ENCODE measurements at places on chromosomes 3 and 15. TPM values are rescaled to one million over a fixed set of nuclear protein-coding genes. Genes with fewer than 3 reads are reported as not detected.

STAB1 gene
- total RNA-seq = not detected

CCDC54 gene
- total RNA-seq = not detected

ERC2 gene
- not detected for total RNA-seq

DNA sequence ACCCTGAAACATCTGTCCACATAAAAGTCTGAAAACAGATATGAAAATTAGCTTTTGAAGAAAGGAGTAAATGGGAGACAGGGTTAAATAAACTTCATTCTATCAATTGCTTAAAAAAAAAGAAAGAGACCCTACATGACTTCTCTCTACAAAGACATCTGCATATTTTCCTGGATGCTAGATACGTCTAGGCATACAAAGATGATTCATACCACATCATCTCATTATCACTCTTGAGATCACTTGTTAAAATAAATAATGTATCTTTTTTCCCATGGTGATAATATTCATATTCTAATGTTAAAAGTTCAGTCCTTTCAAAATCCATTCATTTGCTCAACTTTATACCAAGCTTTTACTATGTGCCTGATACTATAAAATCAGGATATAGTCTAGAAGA is 295.8 kb downstream of the MAGI1 start:
- H3K36me3 ChIP-seq = peaks cover 4% of the 10 kb centered on the region
- DNase-seq = peak; percentile 22
- no peak overlapping the region for H3K4me3 ChIP-seq
- H3K4me1 ChIP-seq = peaks cover 21% of the 10 kb centered on the region
- peak overlapping the region; percentile 74 for H3K27ac ChIP-seq
- 0 out of 2 replicates have a peak, but pooled peaks cover 2% of the 10 kb centered on the region for H3K27me3 ChIP-seq

DNA sequence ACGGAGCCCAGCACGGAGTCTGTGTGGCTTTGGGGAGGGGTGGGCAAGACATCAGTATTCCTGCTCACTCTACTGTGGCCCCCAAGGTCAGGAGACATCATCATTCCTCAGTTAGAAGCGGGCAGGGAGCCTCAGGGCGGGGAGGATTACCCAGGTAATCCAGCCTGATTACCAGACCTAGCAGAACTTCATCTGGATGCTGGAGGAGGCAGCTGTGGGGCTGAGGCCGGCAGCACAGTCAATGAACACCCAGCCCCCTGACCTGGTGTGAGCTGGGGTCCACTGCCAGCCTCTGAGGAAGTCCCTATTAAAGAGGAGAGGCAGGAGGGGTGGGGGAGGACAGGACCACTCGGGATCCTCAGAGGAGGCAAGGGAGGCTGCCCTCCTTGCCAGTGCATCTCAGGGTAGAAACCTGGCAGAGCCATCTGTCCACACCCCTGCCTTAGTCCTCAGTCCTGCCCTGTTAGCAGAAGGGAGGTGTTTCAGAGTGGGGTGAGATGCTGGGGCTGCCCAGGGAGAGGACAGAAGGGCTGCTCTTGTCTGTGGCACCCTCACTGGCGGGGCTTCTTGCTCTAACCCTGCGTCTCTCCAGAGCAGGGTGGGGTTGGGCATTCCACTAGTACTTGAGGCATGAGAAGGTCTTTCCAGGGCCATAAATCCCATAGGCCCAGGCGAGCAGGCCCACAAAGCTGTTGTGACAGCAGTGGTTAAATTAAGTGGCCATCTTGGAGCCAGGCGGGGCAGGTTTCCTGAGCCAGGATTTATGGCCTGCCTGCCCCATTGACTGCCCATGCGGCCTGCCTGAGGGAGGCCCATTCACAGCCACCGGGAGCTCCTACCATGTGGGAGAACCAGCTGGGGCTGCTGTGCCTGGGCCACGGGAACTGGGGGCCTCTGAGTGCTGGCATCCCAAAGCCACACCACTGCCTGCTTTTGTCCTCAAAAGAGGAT is 82.1 kb downstream of the LINGO1 start:
- H3K4me3 ChIP-seq = no peak overlapping the region
- no peak overlapping the region for H3K27ac ChIP-seq
- H3K36me3 ChIP-seq = no peaks in the 10 kb centered on the region
- peaks cover 2% of the 10 kb centered on the region for H3K27me3 ChIP-seq

DNA sequence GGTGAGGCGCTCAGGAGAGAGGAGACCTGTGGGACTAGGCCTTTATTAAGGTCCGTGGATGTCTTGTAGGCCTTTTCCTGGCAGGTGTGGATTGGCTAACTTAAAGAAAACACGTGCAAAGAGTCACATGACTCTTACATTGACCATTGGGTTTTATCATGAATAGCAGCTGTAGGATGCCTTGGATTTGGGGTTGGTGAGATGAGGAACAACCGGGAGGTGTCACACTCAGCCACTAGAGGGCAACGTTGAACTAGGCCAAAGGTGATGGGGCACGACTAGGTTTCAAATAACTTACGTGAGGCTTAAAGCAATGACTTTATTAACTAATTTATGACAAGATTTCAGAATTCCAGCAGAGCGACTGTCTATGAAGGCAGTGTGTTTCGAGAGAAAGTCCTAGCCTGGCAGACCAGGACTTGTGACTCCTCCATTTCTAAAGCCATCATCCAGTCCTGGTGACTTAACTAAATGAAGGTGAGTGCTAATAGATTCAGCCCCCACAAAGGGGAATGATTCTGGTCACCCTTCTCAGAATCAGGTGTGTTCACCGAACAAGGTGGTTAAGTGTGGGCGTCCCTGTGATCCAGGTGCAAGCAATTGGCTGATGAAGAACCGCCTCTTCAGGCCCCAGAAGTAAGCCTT is 345.6 kb downstream of the MCTP2 start:
- no peak overlapping the region for H3K4me3 ChIP-seq
- no peak for DNase-seq
- H3K27ac ChIP-seq = no peak overlapping the region
- H3K36me3 ChIP-seq = no peaks in the 10 kb centered on the region

DNA sequence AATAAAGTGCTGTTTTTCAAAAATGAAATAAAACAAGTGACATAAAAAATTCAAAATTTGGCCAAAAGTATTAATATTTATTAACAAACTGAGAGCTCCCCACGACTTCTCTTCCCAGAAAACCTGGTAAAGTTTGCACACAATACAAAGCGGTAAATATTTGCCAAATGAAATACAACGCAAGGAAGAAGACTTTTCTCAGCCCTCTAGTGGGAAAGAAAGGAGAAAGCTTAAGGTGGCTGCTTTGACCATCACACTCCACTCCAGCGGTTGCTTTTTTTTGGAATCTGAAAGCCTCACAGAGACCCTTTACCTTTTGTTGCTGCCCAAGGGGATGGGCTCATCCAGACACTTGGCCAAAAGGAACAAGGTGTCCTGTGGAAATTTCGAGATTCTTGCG is 1.1 kb upstream of the GK5 start:
- H3K27ac ChIP-seq = no peak overlapping the region
- H3K4me3 ChIP-seq = peak overlapping the region; percentile 46
- H3K36me3 ChIP-seq = no peaks in the 10 kb centered on the region
- no peaks in the 10 kb centered on the region for H3K27me3 ChIP-seq
- DNase-seq = no peak

DNA sequence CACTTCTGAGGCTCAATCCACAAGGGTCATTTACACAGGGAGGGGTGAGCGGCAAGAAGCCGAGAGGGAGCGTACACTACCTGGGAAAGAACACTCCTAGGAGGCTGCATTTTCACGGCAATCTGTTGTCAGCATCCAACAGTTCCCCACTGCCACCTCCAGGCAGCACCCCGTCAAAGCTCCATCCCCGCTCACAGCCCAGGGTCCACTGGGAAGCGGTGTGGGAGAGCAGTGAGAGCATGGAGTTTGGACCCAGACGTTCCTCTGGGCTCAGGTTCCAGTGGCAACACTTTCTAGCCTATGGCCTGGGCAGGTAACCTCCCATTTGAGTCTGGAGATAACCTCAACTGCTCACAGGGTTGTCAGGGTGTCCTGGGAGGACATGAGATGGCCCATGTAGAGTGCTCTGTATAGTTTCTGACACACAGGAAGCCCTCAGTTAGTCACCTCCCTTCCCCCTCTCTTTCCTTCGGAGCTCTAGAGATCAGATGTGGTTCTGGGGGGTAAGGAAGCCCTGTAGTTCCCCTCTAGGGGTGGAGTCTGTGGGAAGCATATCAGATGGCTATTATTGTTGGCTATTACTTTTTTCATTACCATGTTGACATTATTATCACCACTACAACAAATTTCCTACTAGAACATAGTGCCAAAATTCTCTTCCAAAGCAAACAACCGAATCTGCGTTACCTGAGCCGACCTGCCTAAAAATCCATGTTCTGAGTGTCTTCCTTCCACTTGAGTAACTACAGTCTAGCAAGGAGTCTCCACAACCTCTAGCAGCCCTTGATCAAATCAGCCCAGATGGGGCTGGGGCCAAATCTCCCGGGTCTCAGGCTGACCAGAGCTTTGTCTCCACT is 29.1 kb downstream of the RUVBL1 start:
- no peaks in the 10 kb centered on the region for H3K27me3 ChIP-seq
- DNase-seq = no peak
- peaks cover 48% of the 10 kb centered on the region for H3K4me1 ChIP-seq
- peaks cover 20% of the 10 kb centered on the region for H3K36me3 ChIP-seq

DNA sequence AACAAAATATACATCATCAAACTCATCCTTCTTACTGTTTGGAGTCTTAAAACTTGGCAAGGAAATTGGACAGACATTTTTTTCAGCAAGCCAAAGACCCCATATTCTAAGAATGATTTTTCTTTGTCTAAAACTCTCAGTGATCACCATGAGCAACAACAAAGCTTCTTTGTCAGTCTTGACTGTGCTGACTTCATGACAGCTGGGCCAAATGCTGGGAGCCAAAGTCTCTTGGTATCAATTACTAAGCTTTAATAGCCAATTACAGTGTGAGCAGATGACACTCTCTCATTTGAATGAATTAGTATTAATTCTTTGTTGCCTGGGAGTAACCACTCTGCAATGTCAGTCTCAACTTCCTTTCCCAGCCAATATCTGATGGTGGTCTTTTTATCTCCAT is 48.1 kb upstream of the GK5 start:
- no peaks in the 10 kb centered on the region for H3K36me3 ChIP-seq
- no peak overlapping the region for H3K27ac ChIP-seq
- no peak overlapping the region for H3K4me3 ChIP-seq
- peaks cover 59% of the 10 kb centered on the region for H3K4me1 ChIP-seq

DNA sequence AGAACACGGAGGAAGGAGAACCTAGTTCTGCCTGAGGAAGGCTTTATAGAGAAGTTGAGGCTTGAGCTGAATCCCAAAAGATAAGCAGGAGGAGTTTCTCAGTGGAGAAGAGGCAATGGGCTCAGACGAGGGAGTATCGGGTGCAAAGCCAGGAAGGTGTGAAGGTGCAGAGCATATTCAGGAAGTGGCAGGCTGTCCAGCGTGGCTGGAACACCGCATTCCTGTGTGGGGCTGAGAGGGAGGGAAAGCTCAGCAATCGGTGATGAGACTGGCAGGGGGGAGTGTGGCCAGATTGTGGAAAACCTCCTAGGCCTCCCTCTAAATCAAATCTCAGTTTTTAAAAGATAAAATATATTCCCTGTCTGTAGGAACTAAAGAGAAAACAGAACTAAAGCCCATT is 63.0 kb downstream of the ARHGAP31 start:
- no peak overlapping the region for H3K27ac ChIP-seq
- peaks cover 26% of the 10 kb centered on the region for H3K4me1 ChIP-seq
- no peaks in the 10 kb centered on the region for H3K27me3 ChIP-seq
- no peak for DNase-seq
- no peak overlapping the region for H3K4me3 ChIP-seq
- H3K36me3 ChIP-seq = no peaks in the 10 kb centered on the region

DNA sequence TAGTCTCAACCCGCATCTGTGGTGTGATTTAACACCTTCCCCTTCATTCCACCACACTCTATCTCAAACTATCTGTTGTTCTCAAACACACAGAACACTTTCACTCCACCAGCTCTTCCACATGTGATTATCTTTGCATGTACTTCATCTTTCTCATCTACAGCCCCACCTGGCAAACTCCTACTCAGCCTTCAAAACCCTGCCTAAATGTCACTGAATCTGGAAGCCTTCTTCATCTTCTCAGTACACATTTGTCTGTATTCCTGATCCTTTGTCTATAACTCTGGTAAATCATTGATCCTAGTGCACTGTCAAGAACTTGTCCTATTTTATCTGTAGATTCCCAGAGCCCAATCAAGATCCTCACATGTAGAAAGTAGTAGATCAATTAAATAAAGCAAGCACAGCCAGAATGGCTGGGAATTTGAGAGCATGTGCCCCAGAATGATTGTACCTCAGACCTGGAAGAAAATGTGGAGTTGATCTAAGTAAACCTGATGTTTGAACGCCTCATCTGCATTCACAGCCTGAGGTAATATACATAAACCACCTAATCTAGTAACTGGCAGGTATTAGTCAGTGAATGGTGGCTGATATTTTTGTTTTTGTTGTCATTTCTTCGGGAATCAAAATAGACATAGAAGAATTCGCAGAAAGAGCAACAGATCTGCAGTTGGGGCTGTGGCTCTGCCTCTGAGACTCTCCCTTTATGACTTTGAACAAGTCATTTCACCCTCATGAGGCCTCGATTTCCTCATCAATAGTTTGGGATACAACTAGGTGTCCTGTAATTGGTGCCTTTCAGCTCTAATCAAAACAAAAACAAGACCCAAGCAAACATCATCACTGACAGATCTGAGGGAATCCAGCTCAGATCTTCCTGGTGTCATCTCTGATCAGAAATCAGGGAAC is 28.0 kb upstream of the MAGEF1 start:
- no peaks in the 10 kb centered on the region for H3K36me3 ChIP-seq
- peaks cover 15% of the 10 kb centered on the region for H3K27me3 ChIP-seq
- DNase-seq = no peak
- no peak overlapping the region for H3K4me3 ChIP-seq

DNA sequence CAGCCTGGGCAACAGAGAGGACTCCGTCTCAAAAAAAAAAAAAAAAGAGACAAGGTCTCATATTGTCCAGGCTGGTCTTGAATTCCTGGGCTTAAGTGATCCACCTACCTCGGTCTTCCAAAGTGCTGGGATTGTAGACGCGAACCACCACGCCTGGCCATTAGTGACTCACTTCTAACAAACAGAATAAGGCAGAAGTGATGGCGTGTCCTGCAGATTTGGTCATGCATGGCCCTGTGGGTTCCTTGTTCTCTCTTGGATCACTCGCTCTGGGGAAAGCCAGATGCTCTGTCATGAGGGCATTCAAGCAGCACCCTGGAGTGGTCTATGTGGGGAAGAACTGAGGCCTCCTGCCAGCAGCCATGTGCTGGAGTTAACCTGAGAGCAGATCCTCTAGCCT is 27.4 kb upstream of the TJP1 start:
- H3K27ac ChIP-seq = no peak overlapping the region
- H3K36me3 ChIP-seq = peaks cover 15% of the 10 kb centered on the region
- H3K4me1 ChIP-seq = peaks cover 18% of the 10 kb centered on the region
- H3K4me3 ChIP-seq = no peak overlapping the region
- no peak for DNase-seq

GRCh38 chr3:72769758-72770540 is 78.3 kb downstream of the SHQ1 start:
- H3K36me3 ChIP-seq = 0 out of 2 replicates have a peak, but pooled peaks cover 3% of the 10 kb centered on the region
- no peak overlapping the region for H3K4me3 ChIP-seq
- H3K27me3 ChIP-seq = no peaks in the 10 kb centered on the region
- H3K27ac ChIP-seq = no peak overlapping the region
